ENCODE measurements at places on chromosomes 16 and 17. TPM values are rescaled to one million over a fixed set of nuclear protein-coding genes. Genes with fewer than 3 reads are reported as not detected.

OSGIN1 gene
- 2.4 TPM for total RNA-seq

AGRP gene
- total RNA-seq: not detected

GSE1 gene
- 26.7 TPM for total RNA-seq

DNA sequence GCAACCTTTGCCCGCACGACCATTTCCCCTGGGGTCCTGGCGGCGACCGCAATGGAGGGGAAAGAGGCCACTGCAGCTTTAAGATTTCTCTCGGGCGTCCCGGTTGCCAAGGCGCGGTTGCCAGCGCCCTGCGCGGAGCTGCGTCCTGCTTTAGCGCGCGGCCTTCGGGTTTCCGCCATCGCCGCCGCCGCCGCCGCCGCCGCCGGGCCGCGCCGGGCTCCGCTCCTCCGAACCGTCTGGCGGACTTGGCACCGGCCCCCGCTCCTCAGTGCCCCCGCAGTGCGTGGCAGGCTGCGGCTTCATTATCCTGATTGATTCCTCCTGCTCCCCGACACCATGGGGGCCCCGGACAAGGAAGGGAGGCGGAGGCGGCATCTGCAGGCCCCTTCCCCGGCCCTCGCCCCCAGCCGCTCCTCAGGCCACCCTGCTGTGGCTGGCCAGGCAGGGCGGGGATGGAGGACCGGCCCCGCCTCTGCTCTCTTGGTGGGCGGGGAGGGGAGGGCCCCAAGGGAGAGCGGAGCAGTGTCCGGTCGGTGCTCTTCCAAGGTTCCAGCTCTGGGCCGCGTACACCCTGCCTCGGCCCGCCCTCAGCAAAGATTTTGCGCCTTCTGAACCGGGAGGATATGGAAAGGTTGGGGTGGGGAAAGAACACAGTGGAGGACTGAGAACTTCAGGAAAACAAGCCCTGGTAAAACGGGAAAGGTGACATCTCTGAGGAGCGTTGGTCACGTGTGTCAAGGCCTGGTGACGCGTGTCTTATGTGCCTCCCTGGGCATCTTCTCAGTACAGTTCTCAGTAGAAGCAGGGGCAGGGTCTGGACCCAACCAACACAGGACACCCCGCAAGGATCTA, 34.0 kb downstream of the NEUROD2 start:
- no peaks in the 10 kb centered on the region for H3K27me3 ChIP-seq
- peak; percentile 48 for DNase-seq
- H3K27ac ChIP-seq: no peak overlapping the region
- peak overlapping the region; percentile 70 for H3K4me3 ChIP-seq
- H3K36me3 ChIP-seq: peaks cover 16% of the 10 kb centered on the region

DNA sequence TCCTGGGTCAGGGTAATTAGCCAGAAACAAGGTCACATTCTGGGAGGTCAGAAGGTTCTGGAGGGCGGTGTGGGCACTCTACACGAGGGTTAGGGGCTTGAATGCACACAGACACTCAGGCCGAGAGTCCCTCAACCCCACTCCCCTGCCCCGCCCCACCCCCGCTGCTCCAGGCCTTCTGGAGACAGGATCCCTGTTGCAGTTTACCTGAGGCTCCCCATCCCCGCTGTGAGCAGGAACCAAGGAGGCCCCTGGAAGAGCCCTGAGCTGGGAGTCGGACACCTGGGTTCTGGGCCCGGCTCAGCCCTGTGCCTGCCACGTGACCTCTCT, 4.4 kb upstream of the ACTG1 start:
- DNase-seq: no peak
- H3K27ac ChIP-seq: no peak overlapping the region
- peaks cover 18% of the 10 kb centered on the region for H3K4me1 ChIP-seq
- H3K27me3 ChIP-seq: no peaks in the 10 kb centered on the region
- H3K36me3 ChIP-seq: peaks cover 3% of the 10 kb centered on the region
- peak overlapping the region; percentile 95 for H3K4me3 ChIP-seq

DNA sequence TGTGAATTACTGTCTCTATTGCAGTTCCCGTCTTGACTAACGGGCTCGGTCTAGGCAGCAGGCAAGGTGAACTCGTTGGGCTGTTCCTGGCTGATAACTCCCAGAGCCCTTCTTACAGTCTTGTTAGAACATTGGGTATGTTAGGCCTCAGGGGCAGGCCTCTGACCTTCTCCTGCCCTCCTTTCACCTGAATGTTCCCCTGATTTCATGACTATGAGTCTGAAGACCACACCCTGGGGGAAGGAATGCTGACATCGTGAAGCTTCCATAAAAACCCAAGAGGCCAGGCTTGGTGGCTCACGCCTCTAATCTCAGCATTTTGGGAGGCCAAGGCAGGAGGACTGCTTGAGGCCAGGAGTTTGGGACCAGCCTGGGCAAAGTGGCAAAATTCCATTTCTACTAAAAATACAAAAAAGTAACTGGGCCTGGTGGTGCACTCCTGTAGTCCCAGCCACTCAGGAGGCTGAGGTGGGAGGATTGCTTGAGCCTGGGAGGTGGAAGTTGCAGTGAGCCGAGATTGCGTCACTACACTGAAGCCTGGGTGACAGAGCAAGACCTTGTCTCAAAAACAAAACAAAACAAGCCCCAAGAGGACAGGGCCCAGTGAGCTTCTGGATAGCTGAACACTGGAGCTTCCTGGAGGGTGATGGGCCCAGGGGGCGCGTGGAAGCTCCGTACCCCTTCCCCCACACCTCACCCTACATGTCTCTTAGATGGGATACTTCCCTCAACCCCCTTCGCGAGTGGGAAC, 47.8 kb upstream of the FBXO47 start:
- no peak for DNase-seq
- H3K4me1 ChIP-seq: peaks cover 26% of the 10 kb centered on the region
- H3K36me3 ChIP-seq: no peaks in the 10 kb centered on the region
- no peak overlapping the region for H3K27ac ChIP-seq

DNA sequence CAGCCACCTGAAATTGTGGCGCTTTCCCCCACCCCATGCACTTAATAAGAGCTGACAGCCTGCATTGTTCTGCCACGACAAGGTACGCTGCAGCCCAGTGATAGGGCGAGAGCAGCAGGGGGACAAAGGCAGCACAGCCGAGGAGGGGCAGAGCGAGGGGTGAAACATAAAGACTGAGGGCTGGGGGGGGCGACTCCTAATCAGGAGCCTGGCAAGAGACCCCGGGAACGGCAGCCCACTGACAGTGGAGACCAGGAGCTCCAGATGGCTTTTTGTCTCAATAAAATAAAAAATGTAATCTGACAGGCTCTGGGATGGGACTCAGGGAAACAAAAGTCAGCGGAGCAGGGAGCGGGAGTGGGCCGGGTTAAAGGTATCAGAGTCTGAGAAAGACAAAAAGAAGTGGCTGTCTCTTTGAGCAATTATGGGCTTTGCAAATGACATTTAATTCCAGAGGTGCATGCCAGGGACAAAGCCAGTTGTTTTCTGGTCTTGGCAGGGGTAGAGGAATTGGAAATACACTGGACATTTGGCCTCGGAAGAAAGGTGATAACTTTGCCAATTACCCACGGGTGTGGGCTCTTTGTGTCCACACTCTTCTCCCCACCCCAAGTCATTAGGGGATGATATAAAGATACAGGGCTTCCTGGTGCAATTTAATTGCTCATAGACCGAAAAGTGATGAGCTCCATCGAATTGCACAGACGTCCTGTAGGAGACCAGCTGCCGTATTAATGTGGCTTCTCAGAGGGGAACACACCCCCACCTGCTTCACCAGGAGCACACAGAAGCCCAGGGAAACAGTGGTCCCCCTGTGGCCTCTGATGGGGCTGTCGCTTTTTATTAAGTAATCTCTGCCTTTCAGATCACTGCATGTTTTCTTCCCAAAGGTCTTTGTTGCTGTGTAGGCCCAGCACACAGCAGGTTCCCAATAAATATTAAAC, 17.6 kb upstream of the CCDC182 start:
- H3K27me3 ChIP-seq: peaks cover 9% of the 10 kb centered on the region
- no peak for DNase-seq
- H3K4me1 ChIP-seq: no peaks in the 10 kb centered on the region
- H3K27ac ChIP-seq: no peak overlapping the region

GRCh38 chr17:173166-173911, 8.1 kb downstream of the DOC2B start:
- peaks cover 10% of the 10 kb centered on the region for H3K27me3 ChIP-seq
- no peak overlapping the region for H3K4me3 ChIP-seq
- no peak overlapping the region for H3K27ac ChIP-seq

- no peaks in the 10 kb centered on the region for H3K27me3 ChIP-seq
- no peak for DNase-seq
- H3K27ac ChIP-seq: no peak overlapping the region
- H3K4me1 ChIP-seq: peaks cover 39% of the 10 kb centered on the region
Observed at GRCh38 chr17:40092581-40092980, 7.8 kb downstream of the NR1D1 start.

GRCh38 chr16:22663389-22664064, 150.4 kb upstream of the HS3ST2 start:
- H3K27me3 ChIP-seq: no peaks in the 10 kb centered on the region
- H3K27ac ChIP-seq: no peak overlapping the region
- H3K4me3 ChIP-seq: no peak overlapping the region
- no peaks in the 10 kb centered on the region for H3K4me1 ChIP-seq
- H3K36me3 ChIP-seq: no peaks in the 10 kb centered on the region
